AG10803 (cell line): ENCODE measurements at places on chromosomes 2 and 18.
A peak's percentile ranks its signal among the peaks of the same experiment; 100 is the strongest.

- DNase-seq: no peak
These were observed 8.4 kb upstream of the PRKCE start for GRCh38 chr2:45643095-45643494.

GRCh38 chr2:116490511-116491145 lies 1323.9 kb upstream of the DDX18 start:
- no peak for DNase-seq

DNA sequence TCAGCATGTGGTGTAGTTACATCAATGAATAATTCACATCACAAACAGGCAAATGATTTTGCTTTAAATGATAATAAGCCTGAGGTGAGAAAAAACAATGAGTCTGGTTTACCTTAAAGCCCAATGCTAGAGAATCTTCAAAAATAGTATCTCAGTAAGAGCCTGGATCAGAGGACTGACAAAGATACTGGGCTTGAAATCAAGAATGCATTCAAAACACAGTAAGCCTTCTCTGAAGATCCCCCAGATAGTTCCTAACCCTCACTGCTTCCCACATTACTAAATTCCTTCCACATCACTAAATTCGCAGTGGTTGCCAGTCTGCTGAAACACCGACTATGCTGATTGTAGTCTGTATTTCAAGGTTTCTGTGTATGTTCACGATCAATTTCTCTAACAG lies 514.9 kb downstream of the SUCLG1 start:
- DNase-seq: no peak

GRCh38 chr2:218260742-218261422 lies at the start of gene GPBAR1:
Gene GPBAR1, plus strand, starts transcription at chr2:218261015. Its CDS starts 1,710 bp downstream, at chr2:218262725.
- no peak for DNase-seq

DNA sequence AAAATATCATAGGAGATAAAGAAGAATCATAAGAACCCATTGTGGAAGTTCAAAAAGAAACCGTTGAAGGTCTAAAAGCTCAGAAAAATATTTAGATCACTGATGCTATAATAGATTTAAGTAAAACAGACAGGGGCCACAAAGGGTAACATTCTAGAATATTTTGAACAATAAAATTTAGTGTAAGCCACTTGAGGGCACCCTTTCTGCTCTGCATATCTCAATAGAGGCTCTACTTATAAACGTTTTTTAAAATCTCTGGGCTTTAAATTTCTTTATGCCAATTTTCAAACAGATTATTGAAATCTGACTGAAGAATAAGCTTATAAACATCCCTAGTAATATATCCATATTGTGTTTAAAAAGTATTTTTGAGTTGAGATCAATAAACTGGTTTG lies 57.6 kb upstream of the IL1RL1 start:
- DNase-seq: peak; percentile 34

DNA sequence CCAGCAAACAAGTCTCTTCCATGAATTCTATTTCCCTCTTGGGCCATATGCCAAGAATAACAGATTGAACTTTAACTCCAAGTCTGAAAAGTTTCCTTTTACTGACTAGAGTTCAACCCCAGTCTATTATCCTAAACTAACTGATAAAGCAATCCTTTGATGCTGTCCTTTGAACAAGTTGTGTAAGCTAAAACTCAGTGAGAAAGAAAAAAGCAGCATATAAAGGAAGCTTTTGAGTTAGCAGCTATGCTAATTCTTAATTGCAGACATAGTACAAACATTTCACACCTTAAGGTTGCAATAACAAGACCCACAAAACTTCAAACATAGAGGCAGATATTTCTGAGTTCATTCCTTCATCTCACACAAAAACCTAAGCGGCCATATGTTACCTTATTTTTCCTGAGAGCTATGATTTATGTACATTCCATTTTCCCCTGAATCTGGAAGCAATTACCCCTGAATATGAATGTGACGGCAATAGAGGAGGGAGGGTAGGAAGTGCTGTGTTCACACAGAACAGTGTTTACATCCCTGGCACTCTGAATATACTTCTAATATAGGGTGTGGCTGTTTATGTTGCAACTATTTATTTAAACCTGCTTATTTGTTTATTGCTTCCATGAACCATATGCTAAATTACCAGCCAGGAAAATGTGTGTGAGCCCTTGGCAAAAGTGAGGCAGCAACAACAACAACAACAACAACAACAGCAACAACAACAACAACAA lies 180.6 kb downstream of the IRS1 start:
- DNase-seq: peak; percentile 86

DNA sequence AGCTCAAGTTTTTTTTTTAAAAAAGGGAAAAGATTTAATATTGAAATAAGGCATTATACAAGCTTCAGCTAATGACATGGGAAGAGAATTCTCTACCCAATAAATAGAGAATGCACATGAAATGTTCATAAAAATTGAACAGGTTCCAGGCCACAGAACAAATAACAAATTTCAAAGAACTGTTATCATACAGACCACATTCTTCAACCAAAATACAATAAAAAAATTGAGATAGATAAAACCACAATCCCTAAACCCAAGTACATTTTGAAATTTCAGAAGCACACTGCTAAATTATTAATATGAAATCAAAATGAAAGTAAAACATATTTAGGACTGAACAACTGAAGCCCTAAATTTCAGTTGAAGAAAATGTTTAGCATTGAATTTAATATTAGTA lies 89.6 kb downstream of the BCL2 start:
- no peak for DNase-seq

GRCh38 chr2:199064201-199064600 lies 393.5 kb downstream of the SATB2 start:
- no peak for DNase-seq

DNA sequence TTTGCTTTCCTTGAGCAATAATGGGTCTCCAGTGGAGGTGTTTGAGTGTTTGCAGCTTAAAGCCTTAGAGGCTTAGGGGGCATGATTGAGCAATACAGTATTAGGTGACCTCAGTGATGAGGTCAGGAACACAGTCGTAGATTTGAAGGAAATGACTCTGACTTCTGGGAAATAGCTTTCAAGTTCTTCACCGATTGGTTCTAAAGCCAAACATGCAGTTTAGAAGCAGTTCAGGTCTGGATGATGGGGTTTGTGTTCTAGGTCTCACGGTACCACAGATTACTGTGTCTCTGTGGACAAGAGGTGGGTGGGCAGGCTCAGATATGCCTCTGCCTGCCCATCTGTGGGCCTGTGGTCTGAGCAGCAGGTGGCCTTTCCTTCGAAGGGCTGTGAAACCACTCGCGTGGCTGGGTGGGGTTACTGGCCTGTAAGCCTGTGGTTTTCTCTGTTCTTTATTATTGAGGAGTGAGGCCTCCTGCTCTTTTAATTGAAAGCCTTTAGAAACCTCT lies 7.8 kb downstream of the MTHFD2 start:
- peak; percentile 61 for DNase-seq

GRCh38 chr18:29226213-29226612 lies 1049.3 kb upstream of the CDH2 start:
- no peak for DNase-seq

GRCh38 chr2:23249348-23249747 lies 135.6 kb upstream of the KLHL29 start:
- peak; percentile 47 for DNase-seq

- DNase-seq: no peak
These were observed 397 bp downstream of the ZCCHC2 start for GRCh38 chr18:62523255-62523588.

GRCh38 chr2:165008730-165009315 lies 53.5 kb upstream of the SLC38A11 start:
- DNase-seq: no peak

DNA sequence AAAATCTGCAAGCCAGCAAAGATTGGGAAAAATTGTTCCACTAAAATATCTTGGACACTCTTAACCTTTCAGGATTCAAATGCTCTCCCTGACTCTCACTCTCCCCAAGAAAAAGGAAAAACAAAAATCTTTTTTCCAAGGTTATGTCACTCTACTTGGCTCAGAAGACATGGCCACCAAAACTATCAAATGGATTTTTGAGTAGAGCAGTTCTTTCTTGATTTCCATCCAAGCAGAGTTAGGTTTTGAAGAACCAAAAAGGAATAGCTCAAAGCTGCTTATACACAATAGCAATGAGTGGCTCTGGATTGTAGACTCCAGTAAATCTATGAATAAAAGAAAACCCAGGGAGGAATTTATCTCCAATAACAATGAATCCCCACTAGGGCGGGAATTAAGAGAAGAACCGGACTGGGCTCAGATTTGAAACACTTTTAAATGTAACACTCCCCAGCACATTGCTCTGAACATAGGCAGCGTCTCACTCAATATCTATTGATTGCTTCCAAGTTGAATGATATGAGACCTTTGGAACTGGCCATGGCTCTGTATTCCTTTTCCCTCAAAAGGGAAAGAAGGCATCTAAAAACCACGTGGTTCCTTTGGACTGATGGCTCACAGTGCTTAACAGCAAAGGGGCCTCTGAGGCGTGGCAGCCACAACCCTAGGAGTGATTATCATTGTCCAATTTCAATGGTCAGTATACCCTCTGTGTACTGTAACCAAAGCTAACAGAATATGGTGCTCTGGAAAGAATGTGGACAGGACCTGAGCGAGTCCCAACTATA lies 68.3 kb downstream of the SPRED2 start:
- DNase-seq: no peak

- DNase-seq: no peak
These were observed 1677.0 kb upstream of the LRRTM1 start for GRCh38 chr2:81981585-81981984.

DNA sequence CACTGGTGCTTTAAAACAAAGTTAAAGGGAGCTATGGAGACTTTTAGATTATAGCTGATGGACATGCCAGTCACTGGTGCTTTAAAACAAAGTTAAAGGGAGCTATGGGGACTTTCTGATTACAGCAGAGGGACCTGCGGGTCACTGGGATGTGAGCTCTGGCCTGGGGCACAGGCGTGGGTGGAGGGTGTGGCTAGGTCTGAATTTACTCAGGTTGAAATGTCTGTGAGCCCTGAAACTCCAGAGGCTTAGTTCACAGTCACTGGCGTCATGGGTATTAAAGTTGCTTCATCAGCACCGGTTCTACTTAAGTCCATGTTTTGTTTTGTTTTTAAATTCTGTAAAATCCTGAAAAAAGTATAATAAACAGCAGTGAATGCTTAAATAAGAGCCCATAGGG lies 49.0 kb upstream of the TMEM18 start:
- no peak for DNase-seq
